ENCODE measurements at places on chromosomes 12 and 14. TPM values are rescaled to one million over a fixed set of nuclear protein-coding genes. Genes with fewer than 3 reads are reported as not detected.

- DNase-seq, result no peak
- H3K4me1 ChIP-seq, result no peaks in the 10 kb centered on the region
- no peak overlapping the region for H3K27ac ChIP-seq
- H3K36me3 ChIP-seq, result no peaks in the 10 kb centered on the region
Measured at GRCh38 chr12:100871195-100871734, 76.7 kb downstream of the ANO4 start.

Gene P2RX7
- total RNA-seq, result 1.6 TPM

Gene MUCL1
- total RNA-seq, result not detected

Gene KRT81
- total RNA-seq, result not detected

Gene FRS2
- total RNA-seq, result 18.2 TPM

Gene NEUROD4
- total RNA-seq, result not detected

Data from left ventricle myocardium inferior (tissue), 1 donor.